Fibroblast of mammary gland (primary cell): ENCODE measurements at places on chromosomes 7 and 10.

GRCh38 chr10:43044448-43044921 lies 32.4 kb upstream of the RET start:
- DNase-seq = no peak

- DNase-seq = peak; percentile 47
Observed at GRCh38 chr7:134154581-134155130, 27.5 kb downstream of the LRGUK start.

DNA sequence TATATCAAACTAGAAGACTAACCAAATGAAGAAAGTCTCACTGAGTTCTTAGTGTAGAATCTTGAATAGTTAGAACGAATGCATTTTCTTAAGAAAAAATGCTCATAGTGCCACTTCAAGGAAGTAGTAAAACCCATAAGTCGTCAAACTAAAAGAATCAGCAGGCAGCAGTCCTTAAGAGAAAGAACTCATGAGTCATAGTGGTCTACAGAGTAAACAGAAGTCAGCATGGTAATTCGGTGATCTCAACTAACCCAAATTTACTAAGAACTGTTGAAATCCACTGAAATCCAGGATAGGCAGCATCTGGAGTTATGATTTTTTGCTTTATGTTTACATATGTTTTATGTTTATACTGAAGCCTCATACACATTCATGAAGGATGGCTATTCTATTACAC lies 256.2 kb downstream of the LHFPL3 start:
- DNase-seq = peak; percentile 18

DNA sequence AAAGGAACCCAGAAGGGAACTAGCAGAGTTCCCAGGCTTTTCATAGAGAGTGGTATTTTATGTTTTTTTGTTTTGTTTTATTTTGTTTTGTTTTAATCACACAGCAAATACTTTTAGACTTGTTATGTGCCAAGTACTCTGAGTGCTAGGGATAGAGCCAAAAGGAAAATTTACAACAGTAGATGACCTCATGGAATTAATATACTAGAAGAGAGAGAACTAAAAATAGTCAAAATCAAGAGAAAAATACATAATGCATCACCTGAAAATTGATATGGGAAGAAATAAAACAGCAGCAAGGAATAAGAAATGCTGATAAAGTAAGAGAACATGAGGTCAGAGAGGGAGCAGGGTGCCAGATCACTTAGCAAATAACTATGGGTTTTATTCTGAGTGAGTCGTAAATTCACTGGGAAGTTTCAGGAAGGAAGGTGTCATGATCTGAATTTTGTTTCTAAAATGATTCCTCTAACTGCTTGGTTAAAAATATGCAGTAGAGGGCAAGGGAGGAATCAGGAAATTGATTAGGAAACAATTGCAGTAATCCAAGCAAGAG lies 351.0 kb downstream of the ANKRD7 start:
- DNase-seq = no peak

GRCh38 chr7:340200-340937 lies 50.4 kb downstream of the FOXL3 start:
- DNase-seq = no peak

DNA sequence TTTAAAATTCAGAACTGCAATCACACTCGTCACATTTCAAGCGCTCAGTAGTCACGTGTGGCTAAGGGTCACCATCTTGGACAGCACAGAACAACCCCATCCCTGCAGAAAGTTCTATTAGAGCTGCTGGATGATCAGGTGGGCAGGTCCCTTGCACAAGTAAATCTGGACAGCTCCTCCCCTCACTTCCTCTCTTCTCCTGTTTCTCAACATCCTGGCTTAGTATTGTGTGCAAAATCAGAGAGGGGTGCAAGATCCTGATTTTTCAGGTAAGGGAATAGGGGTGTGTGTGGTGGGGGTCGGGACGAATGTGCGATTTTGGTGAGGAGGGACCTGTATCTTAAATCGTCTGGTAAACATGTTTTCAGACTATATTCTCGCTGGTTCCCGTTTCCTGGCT lies at the start of gene GIMAP4:
GIMAP4 (plus strand) TSS at position 222 of the 400 bp plus-strand sequence. CDS start 2,512 bp downstream, outside the sequence.
- no peak for DNase-seq

- no peak for DNase-seq
Observed at GRCh38 chr10:80504897-80505465, 32.7 kb upstream of the SH2D4B start.

DNA sequence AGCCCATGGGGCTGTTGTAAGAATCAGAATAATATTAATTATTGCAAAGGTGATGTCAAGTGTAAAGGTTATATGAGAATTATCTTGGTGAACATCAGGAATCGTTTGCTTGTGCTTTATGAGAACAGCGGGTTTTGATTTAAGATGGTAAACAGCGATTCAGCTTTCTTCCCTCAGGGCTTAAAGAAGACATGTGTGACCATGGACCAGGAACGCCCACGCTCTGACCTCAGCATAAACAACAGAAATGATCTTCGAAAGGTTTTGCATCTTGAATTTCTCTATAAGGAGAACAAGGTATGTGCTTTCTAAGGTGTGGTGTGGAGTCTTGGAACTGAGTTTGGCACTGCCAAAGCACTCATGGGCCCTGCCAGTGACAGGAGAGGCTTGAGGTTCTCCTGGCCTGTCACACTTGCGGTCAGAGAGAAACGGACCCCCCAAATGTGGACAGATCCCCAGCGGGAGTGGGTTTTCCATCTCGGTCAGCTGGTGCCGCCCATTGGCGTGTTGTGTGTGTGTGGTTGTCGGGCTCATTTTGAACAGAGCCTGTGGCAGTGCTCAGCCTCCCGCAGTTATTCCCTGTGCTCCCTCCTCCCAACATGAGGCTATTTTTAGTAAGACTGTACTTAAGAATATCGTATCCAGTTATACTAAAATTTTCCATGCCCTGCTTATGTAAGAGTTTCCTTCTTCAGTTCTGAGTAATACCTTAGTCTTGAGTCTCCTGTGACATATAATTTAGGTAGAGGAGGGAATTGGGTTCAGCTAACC lies 7.2 kb downstream of the MINDY4 start:
- DNase-seq = peak; percentile 51

- DNase-seq = no peak
Observed at GRCh38 chr7:4241791-4242190, 440.3 kb upstream of the FOXK1 start.

GRCh38 chr10:87634311-87634710 lies 25.4 kb upstream of the PAPSS2 start:
- no peak for DNase-seq

DNA sequence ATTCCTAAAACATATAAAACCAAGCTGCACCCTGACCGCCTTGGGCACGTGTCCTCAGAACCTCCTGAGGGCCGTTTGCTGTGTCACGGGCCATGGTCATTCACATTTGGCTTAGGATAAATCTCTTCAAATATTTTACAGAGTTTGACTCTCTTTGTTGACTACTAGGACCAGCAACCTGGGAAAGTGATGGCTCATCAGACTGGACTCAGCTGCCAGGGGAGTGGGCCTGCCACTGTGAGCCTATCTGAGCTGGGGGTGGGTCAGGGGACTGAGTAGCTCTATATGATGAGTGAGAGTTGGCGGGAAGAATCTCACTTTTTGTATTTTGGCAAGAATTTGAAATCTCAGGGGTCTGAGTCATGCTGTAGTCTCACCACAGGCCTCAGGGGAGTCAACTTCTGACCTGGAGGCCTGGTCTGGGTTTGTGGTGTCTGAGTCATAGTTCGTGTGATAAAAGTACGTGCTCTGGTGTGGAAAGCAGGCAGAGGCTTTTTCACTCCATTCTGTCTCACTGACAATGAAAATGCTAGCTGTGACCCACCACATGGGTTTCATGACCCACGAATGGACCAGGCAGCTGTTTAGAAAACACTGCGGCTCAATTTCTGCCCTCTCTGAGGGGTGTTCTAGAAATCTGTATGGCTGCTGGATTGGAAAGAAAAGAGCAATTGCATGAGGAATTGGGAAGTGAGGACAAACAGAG lies 4.2 kb upstream of the UPP1 start:
- peak; percentile 99 for DNase-seq

DNA sequence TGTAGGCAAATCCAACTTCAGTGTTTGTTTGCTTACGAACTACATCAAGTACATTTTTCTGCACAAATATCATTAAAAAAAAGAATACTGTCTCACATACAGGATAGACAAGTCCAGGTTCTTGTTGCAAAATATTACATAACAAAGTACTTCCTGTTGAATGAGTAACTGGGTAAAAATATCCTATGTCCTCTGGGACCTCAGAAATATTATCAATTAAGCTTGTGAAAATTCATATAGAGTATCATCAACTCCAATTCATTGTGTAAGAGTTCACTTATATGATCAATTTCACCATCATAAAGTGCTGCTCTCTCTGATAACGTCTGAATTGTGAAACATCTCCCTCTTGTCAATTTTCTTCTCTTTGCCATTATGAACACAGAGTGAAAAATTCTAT lies 22.6 kb downstream of the HERC4 start:
- no peak for DNase-seq

- DNase-seq = peak; percentile 86
Observed at GRCh38 chr10:31142026-31142425, 110.4 kb upstream of the ZNF438 start.

GRCh38 chr10:126508535-126509040 lies 120.3 kb upstream of the ADAM12 start:
- no peak for DNase-seq

- no peak for DNase-seq
Observed at GRCh38 chr7:27689591-27690164, 27.0 kb upstream of the HIBADH start.

DNA sequence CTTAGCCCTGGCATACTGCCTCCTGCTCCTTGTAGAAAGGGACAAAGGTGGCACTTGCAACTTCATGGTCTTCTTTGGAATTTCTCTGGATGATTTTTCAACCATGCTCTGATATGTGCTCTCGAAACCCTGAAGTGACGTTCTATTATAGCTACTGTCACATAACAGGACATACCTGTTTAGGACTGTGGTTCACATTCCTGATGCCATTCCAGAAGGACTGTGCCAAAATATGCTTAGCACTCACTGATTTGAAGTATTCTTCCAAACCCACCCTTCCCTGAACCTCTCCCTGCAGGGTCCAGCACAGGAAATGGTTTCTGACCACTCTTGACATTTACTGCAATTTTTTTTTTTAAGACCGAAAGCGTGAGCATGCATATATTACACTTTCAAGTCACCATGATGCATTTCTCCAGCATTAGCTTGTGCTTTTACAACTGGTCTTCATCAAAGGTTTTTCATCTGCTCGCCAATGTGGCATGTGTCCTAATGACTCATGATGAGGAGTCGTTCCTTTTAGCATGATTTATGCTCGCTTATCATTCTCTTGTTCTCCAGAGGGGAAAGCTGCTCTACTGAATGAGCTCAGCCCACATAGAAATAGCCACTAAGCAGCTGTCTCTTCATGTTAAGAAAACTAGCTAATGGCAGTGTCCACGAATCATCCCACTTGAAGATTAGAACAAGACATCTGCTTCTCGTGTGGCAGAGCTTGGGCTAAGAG lies 135.2 kb downstream of the ADAM12 start:
- DNase-seq = peak; percentile 100

DNA sequence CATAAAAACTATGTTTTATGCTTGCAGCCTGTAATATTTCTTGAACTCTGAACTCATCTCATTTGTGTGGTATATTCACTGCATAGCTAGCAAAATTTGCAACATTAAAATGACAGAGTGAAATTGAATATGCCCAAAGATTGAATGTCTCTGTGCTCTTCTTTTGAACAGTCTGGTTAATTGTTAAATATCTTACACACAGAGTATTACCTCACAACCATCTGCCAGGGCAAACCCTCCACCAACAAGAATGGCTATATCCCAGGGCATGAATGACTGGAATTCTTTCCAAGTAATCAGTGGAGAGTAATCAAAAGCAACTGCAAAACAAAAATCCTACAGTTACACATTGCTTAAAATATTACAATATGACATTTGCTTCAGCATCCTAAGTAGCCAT lies 76.9 kb downstream of the SLC13A1 start:
- no peak for DNase-seq

DNA sequence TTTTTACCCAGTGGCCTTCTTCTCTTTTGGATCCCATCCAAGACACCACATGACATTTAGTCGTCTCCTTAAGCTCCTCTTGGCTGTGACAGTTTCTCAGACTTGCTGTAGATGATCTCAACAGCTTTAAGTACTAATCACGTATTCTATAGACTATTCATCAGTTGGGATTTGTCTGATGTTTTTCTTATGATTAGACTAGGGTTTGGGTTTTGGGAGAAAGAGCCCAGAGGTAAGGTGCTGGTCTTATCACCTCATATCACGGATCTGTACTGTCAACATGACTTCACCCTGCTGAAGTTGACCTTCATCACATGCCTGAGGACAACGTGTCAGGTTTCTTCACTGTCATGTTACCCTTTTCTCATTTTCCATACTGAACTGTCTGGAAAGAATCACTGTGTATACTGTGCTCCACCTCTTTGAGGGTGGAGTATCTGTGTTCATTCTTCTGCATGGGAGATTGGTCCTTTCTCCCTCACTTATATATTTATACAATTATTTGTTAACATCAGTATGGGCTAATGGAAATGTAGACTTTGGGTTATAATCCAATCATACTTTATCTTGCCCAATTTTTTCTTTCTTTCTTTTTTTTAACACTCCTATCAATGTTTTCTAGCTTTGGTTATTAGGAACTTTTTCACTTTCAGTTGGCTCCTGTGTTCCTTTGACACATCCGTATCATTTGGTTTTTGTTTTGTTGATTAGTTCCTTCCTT lies 6.4 kb upstream of the HKDC1 start:
- DNase-seq = no peak

DNA sequence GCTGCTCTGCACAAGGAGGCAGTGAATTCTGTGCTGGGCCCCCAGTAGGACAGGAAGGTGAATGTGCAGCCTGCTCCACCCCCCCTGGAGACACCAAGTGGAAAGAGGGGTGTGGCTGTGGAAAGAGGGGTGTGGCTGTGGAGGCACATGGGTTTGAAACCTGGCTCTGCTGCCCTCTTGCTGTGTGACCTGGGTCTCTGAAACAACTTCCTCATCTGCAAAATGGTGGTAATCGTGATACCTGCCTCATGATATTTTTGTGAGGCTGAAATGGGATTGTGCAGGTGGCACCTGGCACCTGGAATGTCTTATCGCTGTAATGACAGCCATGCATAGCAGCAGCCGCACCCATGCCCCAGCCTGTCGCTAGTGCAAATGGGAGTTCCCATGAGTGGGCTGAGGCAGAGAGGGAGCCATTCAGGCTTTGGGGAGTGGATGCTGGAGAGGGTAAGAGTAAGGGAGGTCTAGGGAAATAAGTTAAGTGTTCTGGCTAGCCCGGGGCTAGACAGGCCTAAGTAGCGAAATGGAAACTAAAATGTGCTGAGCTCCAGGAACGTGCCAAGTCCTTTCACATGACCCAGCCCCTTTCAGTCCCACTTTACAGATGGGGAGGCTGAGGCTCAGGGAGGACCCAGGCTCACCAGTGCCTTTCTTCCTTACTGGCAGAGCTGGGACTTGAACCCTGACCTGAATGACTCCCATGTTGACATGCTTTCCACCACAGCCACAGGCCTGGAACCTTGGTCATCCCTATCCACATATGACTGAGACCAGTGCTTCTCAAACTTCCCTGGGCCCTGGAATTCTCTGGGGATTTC lies 35.0 kb downstream of the C10orf105 start:
- DNase-seq = no peak

DNA sequence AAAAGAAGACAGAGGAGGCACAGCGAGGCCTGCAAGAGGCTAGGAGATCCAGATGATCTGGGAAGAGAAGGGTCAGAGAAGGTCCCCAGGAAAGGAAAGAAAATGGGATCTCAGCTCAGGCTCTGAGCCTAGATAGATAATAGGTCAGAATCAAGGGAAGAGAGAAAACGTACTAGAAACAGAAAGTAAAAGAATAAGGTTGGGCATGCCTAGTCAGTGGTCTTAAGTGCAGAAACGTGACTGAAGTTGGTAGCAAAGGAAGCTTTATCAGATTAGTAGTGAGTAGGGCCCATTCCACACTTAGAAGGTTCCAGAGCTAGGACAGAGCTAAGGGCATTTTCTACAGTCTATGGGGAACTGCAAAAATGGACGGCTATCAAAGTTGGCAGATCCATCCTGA lies 84.8 kb upstream of the ASAH2 start:
- DNase-seq = no peak
